Urinary bladder (tissue), 4 donors: ENCODE measurements at places on chromosomes 7 and 10. TPM values are rescaled to one million over a fixed set of nuclear protein-coding genes. Genes with fewer than 3 reads are reported as not detected.

Gene HMX2
- polyA plus RNA-seq = not detected

Gene PROSER2
- polyA plus RNA-seq = 6.6 TPM

- DNase-seq = no peak
Measured at GRCh38 chr7:44290252-44290620, 35.2 kb downstream of the CAMK2B start.

Gene GJD4
- not detected for polyA plus RNA-seq

DNA sequence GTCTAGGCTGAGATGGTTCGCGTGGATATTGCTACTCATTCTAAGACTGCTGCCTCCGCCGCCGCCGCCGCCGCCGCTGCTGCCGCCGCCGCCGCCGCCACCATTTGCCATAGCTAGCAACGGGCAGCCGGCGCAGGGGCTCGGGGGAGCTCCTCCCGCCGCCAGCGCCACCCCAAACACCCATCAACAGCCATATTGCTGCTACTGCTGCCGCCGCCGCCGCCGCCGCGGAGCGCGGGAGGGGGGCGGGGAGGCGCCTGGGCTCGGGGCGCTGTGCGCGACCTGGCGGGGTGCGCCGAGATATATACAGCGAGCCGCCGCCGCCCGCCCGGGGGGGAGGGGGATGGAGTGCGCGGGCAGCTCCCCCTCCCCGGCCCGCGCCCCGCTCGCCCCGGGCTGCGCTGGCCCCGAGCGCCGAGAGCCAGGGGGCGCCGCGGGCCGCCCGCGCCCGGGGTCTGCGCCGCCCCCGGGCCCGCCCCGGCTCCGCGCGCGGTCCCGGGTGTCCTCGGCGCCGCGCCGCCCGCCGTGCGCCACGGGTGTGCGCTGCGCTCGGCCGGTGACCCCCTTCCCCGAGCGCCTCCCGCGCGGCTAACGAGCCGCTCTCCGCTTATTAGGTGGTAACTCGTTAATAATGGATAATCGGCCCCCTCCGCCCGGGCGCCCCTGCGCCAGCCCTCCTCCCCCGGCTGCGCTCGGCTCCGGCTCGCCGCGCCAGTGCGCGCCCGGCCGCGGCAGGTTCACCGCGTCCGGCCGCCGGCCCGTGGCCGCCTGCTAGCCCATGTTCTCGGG, at the start of gene KCNMA1:
Gene KCNMA1, minus strand, starts transcription at position 277 of the 789 bp plus-strand sequence.
- DNase-seq = no peak

DNA sequence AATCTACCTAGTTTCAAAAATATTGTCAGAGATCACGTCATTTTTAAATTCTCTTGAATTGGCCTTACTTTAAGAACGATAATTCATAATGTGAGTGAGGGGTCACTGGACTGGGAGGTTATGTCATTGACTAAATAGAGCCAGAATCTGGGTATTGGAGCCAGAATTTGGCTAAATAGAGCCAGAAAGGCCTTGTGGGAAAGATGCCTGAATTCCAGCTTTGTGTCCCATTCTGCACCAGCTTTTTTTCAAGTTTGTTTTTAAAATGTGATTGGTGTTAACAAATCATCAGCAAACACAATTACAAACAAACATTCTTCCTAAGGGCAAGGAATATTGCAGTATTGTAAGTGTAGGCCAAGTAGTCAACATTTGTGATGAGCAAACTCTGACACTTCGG, 233.2 kb upstream of the PRKCQ start:
- DNase-seq = no peak

DNA sequence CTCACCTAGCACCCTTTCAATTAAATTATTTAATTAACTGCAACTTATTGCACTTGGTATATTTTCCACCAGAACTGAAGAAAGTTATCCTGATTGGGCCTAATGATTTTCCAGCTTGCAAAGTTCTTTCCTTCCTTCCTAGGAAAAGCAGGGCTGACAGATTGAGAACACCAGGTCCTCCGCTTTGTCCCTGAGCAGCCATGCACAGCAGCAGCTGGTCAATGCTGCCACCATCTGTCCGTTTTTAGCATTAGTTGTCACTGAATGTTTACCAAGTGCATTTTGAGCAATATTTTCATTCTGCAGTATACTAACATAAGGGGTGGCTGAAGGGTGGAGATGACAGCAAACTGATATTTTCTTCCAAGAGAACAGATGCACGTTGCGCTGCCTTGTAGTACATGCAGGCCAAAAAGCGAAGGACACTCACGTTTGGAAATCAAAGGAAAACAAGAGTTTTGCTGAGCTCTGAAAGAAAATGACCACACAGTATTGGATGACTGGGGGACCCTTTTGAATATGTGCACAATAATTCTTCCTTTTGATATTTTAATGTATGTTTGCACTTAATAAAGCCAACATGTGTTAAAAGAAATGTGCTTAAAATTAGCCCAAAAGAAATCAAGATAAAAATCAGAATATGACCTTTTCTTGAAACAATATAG, 248.8 kb upstream of the PTN start:
- DNase-seq = peak; percentile 53

- DNase-seq = no peak
Measured at GRCh38 chr10:34172936-34173533, 642.1 kb downstream of the PARD3 start.

GRCh38 chr7:27169658-27170425, 4.3 kb downstream of the HOXA10 start:
- no peak for DNase-seq

Gene AGBL3
- polyA plus RNA-seq = 1.4 TPM

Gene RINT1
- polyA plus RNA-seq = 7.6 TPM

DNA sequence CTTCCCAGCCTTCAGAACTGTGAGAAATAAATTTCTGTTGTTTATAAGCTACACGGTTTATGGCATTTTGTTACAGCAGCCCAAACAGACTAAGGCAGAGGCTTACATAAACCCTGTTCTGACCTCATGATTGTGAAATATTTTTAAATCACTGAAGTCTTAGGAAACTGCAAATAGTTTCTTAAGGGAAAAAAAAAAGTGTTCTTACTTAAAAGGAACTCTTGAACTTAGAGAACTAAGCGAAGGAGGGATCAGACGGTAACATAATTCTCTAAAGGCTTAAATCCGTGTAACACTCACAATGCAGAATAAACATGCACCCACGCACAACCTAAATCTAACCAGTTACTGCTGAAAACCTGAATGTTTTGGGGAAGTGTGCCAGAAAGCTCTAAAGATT, 749.1 kb upstream of the LRRTM3 start:
- DNase-seq = no peak

- DNase-seq = no peak
Measured at GRCh38 chr10:34722404-34722803, 92.7 kb downstream of the PARD3 start.

- DNase-seq = no peak
Measured at GRCh38 chr10:97371696-97372095, 29.4 kb downstream of the RRP12 start.

- DNase-seq = no peak
Measured at GRCh38 chr10:132737390-132738048, 48.4 kb downstream of the NKX6-2 start.

DNA sequence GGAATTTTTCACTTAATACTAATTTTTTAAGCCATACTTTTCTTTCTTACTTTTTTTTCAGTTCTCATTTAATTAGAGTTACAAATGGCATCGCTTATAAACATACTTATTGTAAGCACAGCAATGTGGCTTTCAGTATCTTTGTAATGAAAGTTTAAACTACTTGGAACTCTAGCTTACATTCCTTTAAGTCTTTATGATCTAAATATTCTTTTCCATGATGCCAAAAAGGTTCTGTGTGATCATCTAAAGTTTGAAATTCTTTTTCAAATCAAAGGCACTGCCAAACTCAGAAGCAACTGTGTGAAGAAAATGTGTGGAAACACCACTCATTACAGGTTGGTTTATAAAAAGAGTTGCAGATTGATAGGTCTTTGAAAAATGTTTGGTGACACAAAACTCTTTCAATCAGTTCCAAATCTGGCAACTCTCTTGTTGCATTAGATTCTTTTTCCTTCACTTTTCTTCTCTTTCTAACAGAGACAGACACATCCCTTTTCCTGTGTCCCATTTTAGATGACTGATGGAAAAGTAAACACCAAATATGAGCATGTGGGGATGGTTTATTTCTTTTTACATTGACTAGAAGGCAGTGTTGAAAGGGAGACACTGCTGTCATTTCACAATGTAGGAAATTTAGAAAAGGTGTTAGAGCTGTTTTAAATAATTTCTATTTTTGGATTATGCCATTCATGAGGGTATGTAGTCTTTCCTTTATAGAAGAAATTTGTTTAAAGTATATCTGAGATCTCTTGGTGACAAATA, 392.3 kb downstream of the SUGCT start:
- no peak for DNase-seq

Gene SPDYE16
- polyA plus RNA-seq = 0.23 TPM

DNA sequence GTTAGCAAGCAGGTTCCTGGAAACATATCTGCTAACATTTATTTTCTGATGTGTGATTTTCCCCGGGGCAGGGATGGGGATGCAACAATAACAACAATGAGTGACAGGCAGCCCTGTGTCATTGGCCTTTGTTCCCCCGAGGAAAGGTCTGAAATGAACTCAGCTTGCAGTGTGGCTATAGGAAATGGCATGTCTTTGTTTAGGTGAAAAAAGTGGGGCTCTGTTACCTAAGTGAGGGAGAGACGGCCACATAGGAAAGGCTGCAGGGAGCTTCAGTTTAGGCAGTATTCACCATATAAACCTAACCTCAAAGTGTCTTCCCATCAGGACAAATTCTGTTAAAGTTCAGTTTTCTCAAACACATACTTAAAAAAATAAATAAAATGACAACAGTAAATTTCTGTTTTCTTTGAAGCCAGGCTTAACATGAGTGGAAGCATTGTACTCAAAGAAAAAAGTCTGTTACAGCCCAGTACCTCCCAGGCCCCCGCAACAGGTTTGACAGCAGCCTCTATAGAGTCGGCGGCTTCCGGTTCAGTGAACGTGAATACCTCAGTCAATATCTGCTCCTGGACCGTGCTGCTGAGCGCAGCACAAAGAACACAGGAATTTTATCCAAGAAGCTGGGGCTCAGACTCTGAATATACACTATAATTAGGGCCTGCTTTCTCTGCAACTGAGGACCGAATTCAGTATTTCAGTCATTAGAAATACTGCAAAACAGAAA, 168.3 kb downstream of the GLI3 start:
- DNase-seq = no peak

- no peak for DNase-seq
Measured at GRCh38 chr7:98470485-98471240, 69.8 kb upstream of the BAIAP2L1 start.

DNA sequence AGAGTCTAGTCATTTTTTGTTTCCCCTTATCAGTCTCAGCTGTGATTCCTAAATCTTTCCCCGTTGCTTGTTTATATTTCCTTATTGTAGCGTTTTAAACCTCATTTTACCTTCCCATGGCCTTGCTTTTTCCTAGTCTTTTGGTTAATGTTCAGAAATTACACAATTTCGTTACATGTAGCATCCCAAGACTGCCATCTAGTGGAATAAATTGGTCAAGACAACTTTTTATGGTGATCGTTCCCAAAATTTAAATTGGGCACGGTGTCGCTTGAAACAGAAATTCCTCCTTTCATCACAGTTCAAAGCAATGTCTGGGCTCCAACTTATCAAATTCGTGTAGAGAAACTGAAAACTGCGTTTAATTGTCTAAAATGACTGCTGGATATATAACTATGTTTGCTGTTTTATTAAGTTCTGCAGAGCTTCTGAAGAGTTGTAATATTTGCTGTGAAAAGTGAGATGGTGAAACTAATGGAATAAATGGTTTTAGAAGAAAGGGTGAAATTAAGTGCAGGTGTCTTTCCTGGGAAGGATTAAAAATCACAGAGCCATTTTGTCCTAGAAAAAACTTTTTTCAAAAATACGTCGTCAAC, 370.2 kb downstream of the PHF14 start:
- DNase-seq = peak; percentile 31

DNA sequence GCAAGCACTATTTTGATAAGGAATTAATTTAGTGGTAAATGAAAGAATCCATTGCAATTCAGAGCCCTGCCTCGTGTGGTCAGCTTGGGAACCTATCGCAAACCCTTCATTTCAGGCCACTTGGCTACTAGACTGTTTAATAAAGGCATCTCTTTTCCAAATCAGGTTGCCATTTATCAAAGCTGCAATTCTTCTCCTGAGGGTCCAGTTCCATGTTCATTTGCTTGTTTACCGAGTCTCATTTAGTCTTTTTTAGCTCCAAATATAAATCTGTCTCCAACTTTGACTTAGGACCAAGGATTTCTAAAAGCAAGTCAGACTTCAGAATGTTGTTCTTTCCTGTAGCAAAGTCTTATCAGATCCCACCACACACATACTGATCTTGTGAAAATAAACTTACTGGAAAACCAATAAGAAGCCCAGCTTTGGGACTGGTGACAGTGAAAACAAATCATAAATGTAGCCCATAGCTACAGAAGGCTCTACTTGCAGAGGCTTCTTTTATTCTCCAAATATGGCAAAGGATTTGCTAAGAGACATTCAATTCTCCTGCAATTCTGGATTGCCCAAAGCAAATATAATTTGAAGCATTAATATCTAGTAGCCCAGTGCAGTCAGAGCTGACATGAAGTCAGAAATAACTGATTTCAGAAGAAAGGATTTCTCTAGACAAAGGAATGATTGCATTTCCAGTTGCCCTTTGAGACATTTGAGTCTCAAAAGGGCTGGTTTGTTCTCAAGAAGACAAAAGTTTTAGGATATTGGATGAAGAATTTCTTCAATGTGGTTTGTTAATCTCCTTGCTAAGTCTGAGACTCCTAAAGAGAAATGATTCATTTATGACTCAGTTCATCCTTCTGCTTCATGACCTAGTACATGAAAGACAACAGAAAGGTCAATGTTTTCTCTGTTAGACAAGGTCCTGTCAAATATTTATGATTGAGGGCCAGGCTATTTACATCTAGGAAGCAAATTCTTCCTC, 28.0 kb downstream of the PPP1R3C start:
- DNase-seq = peak; percentile 35

GRCh38 chr7:38034062-38034908, 113.8 kb downstream of the EPDR1 start:
- no peak for DNase-seq

Gene NUDT13
- polyA plus RNA-seq = 2.1 TPM

DNA sequence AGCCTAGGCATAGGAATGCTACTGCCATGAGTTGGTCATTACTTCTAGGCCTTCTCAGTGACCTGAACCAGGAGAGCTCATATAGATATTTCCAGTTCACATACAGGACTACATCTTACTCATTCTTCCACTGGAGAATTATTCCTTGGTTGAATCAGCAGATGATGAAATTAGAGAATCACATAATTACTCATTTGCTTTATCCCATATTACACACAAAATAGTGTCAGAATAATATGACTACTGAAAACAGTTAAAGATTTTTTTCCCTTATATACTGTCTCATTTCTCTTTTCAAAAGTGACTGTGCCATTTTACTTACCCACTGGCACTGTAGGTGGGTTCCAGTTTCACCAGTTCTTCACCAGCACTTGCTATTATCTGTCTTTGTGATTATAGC, 18.5 kb downstream of the BMS1 start:
- DNase-seq = no peak

GRCh38 chr7:111232249-111233084, 141.5 kb downstream of the LRRN3 start:
- DNase-seq = no peak

Gene GOLGA7B
- 0.56 TPM for polyA plus RNA-seq

Gene TMEM178B
- polyA plus RNA-seq = 0.57 TPM

Gene NUTM2B
- polyA plus RNA-seq = 0.32 TPM
